NCI-H526 treated with DMSO at 0.1 percent for 48 hours (cell line): ENCODE measurements at places on chromosomes 6 and 20.

DNA sequence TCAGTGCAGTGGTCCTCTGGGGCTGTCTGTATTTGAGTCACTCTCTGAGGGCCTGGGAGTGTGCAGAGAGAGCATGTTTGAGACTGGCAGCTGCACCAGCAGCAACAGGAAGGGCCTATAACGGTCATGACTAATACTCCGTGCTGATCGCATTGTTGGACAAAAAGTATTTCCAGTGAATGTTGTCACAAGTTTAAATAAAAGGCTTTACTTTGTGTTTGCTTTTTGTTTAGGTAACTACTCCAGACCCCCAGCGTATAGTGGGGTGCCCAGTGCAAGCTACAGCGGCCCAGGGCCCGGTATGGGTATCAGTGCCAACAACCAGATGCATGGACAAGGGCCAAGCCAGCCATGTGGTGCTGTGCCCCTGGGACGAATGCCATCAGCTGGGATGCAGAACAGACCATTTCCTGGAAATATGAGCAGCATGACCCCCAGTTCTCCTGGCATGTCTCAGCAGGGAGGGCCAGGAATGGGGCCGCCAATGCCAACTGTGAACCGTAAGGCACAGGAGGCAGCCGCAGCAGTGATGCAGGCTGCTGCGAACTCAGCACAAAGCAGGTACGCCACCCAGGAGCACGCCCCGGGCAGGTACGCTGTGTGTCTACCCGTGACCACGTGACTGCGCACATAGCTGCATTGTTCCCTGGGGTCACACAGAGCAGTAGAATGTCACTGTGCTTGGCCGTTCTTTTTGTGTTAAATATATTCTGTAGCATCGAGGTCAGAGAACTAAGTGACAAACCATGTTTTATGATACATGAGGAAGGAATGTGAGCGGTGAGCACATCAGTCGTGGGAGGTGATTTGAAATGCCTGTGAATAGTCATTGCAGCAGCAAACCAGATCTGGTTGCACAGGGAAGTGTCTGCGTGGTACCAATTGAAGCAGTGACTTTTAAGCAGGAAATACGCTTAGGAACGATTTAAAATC, 174.7 kb downstream of the TMEM242 start:
- DNase-seq, result no peak

- no peak for DNase-seq
Observed at GRCh38 chr20:22775671-22776139, 191.3 kb upstream of the FOXA2 start.

DNA sequence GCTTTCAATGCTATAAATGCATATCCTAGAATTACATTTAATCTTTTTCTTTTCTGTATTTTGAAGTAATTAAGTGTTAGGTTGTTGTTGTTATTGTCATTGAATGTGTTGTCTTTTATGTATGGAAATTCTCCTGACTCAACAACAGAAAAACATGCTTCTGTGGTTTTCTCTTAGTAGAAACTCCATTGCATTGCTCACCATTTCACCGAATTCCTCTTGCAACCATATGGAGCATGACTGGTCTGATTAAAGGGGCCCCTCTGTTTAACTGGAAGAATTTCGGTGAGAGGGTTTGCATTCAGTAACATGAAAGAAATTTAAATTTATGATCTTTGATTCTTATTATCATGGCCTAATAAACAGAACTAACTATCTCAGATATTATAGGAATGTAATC, 454.3 kb upstream of the JARID2 start:
- no peak for DNase-seq

- DNase-seq, result no peak
Observed at GRCh38 chr20:57317789-57318371, 11.7 kb upstream of the SPO11 start.

DNA sequence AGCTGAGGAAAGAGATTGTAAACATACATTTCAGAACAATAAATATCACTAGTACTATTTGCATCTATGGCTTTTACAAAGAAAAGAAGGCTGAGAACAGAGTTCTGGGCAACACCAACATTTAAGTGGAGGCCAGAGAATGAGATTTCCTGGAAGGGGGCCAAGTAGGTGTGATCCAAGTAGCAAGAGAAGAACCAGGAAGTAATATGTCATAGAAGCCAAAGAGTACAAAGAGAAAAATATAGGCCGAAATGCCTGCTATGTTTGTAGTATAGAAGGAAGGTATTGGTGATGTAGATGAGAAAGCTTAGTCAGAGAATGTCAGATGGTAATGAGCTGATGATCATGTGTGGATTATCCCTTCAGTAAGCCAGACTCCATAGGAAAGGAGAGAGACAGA, 94.5 kb downstream of the PERP start:
- no peak for DNase-seq

DNA sequence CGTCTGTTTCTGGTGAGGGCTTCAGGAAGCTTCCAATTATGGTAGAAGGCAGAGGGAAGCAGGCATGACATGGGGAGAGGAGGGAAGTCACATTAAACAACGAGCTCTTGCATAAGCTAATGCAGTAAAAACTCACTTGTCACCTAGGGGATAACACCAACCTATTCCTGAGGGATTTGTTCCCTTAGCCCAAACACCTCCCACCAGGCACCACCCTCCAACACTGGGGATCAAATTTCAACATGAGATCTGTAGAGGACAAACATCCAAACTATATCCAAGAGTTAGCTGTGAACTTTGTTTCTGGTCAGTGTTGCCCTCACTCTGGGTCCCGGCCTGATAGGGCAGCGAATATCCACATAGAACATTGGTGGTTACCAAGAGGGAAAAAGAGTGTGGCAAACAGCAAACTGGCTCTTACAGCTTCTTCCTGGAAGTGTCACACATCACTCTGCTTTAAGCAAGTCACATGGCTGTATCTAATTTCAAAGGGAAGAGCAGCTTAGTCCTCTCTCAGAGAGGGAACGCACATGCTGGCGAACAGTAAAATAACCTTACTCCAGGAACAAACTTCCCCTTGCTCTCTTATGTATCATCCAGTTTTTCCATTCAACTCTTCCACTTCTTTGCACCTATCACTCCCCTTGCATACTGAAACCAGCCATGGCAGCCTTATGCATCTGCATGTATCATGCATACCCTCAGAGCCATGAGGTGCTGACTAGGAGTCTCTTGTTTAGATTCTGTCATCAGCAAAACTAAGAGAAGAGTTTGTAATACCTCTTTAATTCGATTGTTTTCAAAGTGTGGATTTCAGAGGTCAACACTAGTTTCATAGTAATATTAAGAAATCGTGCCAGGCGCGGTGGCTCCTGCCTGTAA, 4.8 kb upstream of the MOCS1 start:
- DNase-seq, result no peak

- no peak for DNase-seq
Observed at GRCh38 chr6:54515013-54515412, 206.8 kb downstream of the TINAG start.

GRCh38 chr6:42783876-42784642, 2.2 kb downstream of the BICRAL start:
- DNase-seq, result peak; percentile 25

GRCh38 chr6:148799647-148800046, 52.8 kb downstream of the UST start:
- DNase-seq, result no peak

DNA sequence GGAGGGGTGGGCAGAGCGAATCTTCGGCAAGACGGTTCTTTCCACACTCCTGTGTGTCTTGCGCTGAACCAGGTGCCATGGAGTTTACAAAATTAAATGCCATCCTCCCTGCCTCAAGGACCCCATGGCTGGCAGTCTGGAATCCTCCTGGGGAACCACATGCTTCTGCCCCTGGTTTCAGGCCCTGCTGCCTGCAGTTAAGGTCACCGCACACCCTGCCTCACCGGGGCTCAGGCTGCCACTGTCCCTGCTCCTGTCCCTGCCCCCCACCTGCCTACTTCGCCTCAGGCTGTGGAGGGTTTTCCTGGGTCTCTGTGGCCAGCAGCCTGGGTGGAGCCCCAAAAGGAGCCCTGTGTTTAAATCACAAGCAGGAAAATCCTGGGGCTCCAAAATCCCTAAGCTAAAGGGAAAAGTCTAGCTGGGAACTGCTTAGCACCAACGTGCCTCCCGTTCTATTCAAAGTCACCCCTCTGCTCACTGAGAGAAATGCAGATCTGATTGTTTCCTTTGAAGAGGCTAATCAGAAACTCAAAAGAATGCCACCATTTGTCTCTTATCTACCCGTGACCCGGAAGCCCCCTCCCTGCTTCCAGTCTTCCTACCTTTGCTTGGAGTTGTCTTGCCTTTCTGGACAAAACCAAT, 10.6 kb upstream of the TTLL2 start:
- DNase-seq, result no peak

GRCh38 chr6:15427331-15428070, 181.6 kb downstream of the JARID2 start:
- DNase-seq, result no peak

DNA sequence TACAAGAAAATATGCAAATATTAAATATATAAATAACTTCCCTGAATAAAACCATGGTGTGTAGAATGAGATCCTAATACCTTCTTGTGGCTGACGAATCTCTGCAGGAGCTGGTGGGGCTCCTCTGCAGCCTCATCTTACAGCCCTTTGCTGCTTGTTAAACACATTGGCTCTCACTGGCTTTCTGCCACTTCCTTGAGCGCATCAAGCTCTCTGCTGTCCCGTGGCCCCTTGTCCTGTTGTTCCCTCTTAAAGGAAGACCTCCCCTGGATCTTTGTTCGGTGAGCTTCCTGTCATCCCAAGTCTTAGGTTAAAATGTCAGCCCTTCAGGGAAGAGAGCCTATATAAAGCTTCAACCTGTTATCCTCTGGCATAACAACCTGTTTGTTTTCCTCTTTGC, 519.6 kb downstream of the DOK5 start:
- no peak for DNase-seq

DNA sequence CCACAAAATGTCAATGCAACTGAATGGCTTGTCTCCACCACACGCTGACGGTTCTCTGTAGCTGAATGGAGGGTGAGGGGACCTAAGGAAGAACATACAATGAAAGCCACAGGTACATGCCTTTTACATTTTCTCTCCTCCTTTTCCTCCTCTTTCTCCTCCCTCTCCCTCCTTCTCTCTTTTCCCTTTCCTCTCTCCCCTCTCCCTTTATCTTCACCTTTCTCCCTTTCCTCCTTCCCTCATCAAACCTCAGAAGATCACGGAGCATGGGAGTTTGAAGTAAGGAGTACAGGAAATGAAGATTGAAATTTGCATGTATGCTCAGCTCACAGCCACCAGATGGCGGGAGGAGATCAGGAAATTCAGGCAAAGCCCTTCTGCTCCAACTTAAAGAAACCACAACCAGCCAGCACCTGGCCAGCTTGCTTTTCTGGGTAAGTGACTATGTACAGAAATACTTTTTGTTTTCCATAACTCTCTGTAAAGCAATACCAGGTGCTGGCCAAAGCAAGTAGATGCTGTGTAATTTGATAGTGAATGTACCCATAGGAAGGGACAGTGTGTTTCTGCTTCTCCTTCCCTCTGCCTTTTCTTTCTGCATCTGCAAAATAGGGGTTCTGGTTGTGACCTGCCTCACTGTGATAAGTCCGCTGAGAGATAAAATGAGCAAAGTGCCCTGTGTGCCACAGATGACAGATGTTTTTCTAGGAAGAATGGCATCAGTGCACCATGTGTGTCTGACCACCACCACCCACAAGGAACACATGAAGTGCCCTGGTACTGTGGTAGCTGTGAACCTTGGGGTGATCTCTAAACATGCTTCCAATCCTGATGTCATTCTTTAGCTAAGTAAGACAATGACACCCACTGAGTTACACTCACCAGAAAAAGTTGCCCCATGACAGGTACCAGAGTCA, 18.6 kb upstream of the FOXO3 start:
- peak; percentile 79 for DNase-seq

DNA sequence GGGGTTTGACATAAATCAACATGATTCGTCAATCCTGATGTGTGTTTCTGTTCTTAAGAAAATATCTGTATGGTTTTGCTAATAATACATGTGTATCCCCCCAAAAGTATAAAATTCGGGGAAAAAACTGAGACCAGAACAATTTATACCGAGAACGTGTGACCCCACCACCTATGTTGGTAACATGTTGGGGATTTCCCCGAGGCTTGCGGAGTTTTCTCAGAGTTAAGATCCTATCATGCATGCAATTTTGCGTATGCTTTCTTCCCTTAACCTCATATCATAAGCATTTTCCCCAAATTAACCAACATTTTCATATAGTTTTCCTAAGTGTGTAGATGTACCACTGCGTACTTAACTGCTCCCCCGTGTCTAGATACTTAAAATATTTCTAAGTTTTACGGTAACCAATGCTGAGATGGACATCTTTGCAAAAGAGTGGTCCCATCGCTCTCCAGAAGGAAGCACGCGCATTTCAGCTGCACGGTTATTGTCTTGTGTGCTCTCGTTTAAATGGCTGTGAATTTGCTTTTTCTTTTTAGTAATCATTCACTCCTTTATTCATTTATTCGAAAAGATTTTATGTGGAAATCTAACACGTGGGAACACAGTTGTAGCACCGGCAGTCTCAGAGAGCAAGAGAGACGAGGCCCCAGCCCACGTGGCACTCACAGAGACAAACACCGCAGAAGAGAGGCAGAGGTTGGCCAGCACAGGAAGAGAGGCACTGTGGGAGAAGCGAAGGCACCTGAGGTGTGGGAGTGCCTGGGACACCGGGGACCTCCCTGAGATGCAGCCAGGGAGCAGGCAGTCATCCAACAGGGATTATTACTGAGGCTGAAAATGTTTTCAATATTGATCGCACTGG, 13.2 kb upstream of the IRF4 start:
- no peak for DNase-seq

DNA sequence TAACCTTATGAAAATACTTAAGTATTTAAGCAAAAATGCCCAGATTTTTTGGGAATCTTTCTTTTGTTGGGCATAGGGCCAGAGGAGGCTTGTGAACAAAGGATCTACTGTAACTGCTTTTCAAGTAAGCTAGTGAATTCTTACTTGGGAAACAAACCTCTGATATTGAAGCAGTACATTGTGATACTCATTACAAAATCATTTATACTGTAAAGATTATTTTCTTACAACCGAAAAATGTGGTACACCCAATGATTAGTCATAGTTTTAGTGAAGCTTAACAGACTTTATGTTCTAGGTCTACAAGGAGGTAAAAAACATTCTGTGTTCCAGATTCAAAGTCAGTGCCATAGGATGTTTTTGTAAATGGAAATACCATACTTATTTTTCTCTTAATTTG, 272.9 kb upstream of the KCNQ5 start:
- no peak for DNase-seq

DNA sequence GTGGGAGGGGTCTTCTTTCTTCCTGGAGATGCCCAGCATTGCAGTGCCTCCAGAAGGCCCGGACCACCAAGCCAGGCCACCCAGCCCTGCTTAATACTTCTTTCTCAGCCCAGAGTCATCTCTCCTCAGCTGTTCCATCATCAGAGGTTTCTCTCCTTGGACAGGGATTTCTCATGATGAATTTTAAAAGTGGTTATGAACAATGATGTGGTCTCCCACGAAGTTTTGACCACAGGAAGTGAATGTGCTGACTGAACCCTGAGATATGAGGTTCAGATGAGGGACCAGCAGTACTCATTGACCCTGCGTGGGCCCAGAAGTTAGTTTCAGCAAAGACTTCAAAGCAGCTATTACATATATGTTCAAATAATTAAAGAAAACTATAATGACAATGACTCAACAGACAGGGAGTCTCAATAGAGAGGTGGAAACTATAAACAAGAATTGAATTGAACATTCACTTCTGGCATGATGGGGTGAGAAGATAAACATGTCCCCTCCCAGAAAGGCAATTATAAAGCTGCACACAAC, 114.5 kb upstream of the SLC22A16 start:
- no peak for DNase-seq

GRCh38 chr6:139439349-139439748, 64.9 kb upstream of the CITED2 start:
- DNase-seq, result no peak

- no peak for DNase-seq
Observed at GRCh38 chr20:62234339-62234738, 4.0 kb upstream of the OSBPL2 start.
